ENCODE measurements at places on chromosomes 11 and 22. TPM values are rescaled to one million over a fixed set of nuclear protein-coding genes. Genes with fewer than 3 reads are reported as not detected.

The CASP1 gene
- 16.3 TPM for total RNA-seq

DNA sequence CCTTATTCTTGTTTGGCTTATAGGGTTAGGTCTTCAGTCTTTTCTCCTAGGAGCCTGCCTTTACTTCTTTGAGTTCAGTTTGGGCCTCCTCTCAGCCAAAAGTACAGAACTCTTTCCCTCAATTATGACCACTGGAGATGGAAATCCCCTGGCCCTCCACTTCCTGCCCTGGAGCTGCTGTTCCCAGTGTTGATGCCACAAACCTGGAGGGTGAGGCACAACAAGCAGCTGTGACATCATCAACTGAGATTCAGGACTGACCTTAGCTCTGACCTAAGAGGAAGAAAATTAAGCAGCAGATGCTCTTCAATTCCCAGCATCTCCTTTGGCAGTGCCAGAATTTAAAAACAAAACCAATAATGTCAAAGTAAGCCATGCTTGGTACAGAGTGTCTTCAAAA lies 3.0 kb downstream of the ABTB2 start:
- DNase-seq, result no peak

DNA sequence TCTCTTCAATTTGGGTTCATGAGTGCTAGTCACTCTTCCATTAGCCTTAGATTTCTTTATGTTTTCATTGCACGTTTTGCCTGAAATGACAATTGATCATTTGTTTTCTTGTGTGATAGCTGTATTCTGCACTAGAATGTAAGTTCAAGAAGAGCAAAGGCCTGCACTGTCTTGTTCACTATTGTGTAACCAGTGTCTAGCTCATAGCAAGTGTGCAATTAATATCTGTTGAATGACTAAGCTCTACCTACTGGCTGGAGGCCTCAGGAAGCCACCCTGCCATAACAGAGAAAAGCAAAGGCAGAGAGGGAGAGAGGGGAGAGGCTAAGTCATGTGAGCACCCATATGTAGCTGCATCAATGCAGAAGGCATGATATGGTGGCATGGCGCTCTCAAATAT lies 292.8 kb upstream of the SYN3 start:
- DNase-seq, result no peak

The CACNA1I gene
- total RNA-seq, result 0.09 TPM

- no peak for DNase-seq
Measured at GRCh38 chr11:123253911-123254310, 58.9 kb upstream of the CLMP start.

GRCh38 chr11:128576555-128576954 lies 10.8 kb downstream of the ETS1 start:
- DNase-seq, result no peak

DNA sequence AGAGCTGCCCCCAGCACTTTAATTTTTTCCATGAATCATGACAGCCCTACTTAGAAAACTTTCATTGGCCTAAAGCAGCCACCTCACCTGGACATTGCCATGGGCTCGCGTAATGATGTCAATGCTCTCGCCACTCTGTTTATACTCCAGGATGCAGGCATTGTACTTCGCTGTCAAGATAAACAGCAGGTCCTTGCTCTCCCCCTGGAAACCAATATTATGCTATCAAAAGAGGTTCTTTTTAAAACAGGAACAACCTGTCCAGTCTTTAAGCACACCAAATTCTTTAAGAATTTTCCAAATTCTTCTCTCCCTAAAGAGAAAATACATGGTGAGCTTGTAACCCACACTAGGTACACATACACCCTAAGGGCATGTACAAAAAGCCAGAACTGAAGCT lies 3.0 kb downstream of the DDB1 start:
- no peak for DNase-seq

DNA sequence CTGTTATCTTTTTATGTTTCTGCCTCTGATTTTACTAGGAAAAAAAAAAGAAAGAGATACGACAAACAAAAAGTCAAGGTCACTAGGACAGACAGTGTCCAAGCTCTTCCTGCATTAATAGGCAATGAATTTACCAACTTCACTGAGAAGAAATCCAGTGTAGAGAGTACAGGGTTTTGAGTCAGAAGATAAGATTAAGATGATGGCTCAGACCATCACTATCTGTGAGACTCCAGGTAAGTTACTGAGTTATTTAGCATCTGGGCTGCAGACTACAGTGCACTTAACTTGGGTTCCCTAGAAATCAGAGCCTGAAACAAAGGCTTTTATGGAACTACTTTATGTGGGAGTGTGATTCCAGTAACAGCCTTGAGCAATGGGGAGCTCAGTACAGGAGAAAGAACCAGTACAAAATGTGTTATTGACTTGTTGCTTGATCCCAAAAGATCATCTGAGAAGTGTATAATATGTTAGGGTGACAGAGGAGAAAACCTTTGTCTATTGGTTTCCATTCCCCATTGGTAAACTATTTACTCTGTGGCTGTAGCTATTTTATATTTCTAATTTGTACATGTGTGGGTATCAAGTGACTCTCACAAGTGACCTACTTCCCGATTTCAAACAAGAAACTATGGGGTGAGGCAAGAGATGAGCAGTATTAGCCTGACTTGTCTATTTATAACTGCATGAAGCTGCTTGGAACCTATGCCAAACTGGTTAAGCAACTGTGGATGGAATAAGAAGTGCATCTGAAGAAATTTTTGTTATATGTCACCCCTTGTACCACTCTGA lies 395.8 kb downstream of the RAB38 start:
- no peak for DNase-seq

The HBG1 gene
- not detected for total RNA-seq

GRCh38 chr22:29334696-29335344 lies 19.3 kb upstream of the RASL10A start:
- DNase-seq, result no peak

DNA sequence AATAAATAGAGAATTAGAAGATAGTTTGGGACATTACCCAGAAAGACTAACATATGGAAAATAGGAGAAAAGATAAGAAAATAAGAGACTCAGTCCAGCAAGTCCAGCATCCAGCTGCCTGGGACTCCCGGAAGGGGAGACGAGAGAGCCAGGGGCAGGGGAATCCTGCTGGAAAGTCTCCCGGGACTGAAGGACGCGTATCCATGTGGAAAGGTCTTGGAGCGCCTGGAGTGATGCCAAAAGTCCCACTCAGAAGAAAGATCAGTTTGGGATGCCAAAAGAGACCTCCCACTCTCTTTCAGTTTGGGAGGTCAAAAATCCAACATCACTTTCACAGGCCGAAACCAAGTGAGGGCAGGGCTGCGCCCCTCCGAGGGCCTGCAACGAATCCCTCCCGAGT lies 30.7 kb downstream of the LRFN4 start:
- peak; percentile 48 for DNase-seq

- DNase-seq, result peak; percentile 84
Measured at GRCh38 chr22:41833369-41834004, 582 bp downstream of the SREBF2 start.

DNA sequence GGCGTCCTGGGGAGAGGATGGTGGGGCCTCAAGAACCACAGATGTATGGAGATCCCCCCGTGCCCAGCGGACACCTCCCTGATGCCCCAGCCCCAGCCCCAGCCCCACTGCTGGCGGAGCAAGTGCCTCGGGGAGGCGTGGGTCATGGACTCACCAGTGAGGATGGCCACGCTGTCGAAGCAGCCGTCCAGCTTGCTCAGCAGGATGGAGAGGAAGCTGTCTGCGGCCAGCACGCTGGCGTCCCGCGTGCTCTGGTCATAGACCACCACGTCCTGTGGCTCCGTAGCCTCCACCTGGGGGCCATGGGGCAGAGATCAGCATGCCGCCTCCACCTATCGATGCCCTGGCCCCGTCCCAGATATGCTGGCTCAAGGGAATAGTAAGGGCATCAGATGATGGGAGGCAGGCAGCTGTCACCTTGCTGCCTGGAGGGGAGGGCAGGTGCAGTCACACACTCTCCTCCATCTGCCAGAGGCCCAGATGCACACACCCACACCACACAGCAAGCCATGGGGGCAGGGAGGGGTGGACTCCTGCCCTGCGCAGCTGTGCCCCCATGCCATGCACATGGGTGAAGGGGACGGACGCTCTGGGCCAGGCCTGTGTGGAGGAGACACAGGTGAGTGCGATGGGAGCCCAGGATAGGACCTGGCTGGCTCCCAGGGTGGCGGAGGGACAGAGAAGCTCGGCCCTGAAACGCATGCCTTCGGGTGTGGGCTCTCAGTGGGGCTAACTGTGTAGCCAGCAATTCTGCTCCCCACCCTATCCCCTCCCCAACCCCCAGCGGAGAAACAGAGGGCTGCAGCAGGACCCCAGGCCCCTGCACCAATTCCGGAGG lies 8.2 kb downstream of the DUSP8 start:
- DNase-seq, result no peak

DNA sequence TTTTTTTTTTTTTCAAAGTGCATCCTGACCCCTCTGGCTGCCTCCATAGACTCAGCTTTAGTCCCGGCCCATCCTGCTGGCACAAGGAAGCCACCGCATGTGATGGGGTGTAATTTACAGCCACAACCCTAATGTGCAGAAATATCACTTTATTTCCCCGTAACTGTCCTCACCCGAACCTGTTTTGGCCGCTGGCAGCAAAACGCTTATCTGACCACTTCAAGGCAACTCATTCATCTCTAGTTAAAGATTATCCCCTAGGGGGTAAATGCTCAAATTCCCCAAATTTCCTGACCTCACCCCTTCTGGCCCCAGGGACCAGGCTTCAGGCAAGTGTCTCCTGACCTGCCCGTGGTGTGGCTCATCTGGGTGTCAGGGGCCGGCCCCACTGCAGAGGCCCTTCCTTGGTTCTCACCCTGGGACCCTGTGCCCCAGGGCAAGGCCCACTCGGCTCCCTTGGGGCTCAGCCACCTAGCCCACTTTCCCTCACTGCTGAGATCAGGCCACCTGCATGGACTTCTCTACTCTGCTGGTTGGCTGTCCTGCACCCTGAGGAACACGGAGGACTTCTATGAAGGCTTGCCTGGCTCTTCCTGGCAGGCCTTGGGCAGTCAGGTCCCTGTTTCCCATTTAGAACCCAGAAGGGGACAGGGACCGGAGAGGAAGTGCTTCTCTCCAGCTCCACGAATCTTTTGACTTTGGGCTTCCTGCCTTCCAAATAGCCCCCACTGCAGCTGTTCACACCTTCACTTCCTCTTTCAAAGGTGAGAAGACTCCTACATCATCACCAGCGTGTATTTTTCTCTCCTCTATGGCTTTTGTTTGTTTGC lies 53.3 kb downstream of the WNT11 start:
- peak; percentile 74 for DNase-seq

The SERHL2 gene
- total RNA-seq, result 1.3 TPM
